ENCODE measurements at places on chromosomes 5 and 9.

DNA sequence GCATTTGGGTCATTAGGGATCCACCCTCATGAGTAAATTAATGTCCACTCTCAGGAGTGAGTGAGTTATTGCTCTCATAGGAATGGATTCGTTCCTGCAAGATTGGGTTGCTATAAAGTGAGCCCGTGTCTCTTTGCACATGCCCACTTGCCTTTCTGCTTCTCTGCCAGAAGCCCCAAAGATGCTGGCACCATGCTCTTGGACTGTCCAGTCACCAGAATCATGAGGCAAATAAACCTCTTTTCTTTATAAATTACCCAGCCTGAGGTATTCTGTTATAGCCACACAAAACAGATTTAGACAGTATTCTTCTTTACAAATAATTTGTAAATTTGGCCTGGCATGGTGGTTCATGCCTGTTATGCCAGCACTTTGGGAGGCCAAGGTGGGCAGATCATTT lies 24.6 kb downstream of the CDC26 start:
- H3K27ac ChIP-seq, result no peak overlapping the region
- H3K4me3 ChIP-seq, result no peak overlapping the region
- DNase-seq, result no peak
- no peaks in the 10 kb centered on the region for H3K36me3 ChIP-seq
- H3K4me1 ChIP-seq, result no peaks in the 10 kb centered on the region

DNA sequence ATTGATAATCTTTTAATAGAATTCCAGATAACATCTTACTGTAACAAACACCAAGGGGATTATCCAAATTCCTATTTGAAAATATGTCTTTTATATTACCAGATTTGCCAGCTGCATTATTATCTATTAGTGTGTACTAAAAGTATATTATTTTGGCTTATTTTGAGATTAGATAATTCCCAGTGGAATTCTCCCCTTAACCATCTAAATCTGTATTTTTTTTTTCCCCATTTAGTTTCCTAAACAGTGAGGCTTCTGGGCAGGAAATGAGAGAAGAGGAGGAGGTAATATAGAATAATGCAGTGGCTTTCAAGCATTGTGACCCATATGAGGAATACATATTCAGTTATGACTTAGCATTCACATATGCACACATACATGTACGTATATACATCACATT lies 53.5 kb upstream of the ABL1 start:
- H3K27ac ChIP-seq, result no peak overlapping the region
- no peaks in the 10 kb centered on the region for H3K36me3 ChIP-seq
- no peaks in the 10 kb centered on the region for H3K27me3 ChIP-seq
- H3K4me1 ChIP-seq, result no peaks in the 10 kb centered on the region
- H3K4me3 ChIP-seq, result no peak overlapping the region

GRCh38 chr5:56176155-56176798 lies 56.9 kb downstream of the ANKRD55 start:
- H3K27me3 ChIP-seq, result no peaks in the 10 kb centered on the region
- no peak overlapping the region for H3K4me3 ChIP-seq
- DNase-seq, result no peak
- no peak overlapping the region for H3K27ac ChIP-seq
- no peaks in the 10 kb centered on the region for H3K36me3 ChIP-seq

- peaks cover 8% of the 10 kb centered on the region for H3K27me3 ChIP-seq
- H3K27ac ChIP-seq, result no peak overlapping the region
- H3K4me3 ChIP-seq, result no peak overlapping the region
- H3K4me1 ChIP-seq, result no peaks in the 10 kb centered on the region
- no peaks in the 10 kb centered on the region for H3K36me3 ChIP-seq
Measured at GRCh38 chr9:126945682-126946081, 31.1 kb downstream of the RALGPS1 start.

- H3K4me3 ChIP-seq, result no peak overlapping the region
- peaks cover 2% of the 10 kb centered on the region for H3K4me1 ChIP-seq
- peaks cover 3% of the 10 kb centered on the region for H3K36me3 ChIP-seq
- DNase-seq, result no peak
- no peak overlapping the region for H3K27ac ChIP-seq
- no peaks in the 10 kb centered on the region for H3K27me3 ChIP-seq
Measured at GRCh38 chr9:134061019-134061687, 6.7 kb downstream of the BRD3 start.
